Cardiac atrium fibroblast (primary cell): ENCODE measurements at places on chromosomes 1 and 21. TPM values are rescaled to one million over a fixed set of nuclear protein-coding genes. Genes with fewer than 3 reads are reported as not detected.

Gene FALEC
- total RNA-seq = not detected in 2 replicates

Gene GCSAML
- not detected in 2 replicates for total RNA-seq

Gene PADI1
- total RNA-seq = not detected in 2 replicates

Gene SPATA46
- not detected in 2 replicates for total RNA-seq

Gene LRRC53
- not detected in 2 replicates for total RNA-seq

Gene ATP5PB
- total RNA-seq = 162 and 169 TPM in 2 replicates

Gene OR2L13
- total RNA-seq = not detected in 2 replicates

Gene MROH7
- 0.54 TPM in 1 of 2 replicates, not detected in the other for total RNA-seq

Gene CFAP126
- not detected in 2 replicates for total RNA-seq

Gene PCBP3
- total RNA-seq = 8.5 and 22.7 TPM in 2 replicates

Gene PLA2G5
- total RNA-seq = 15.9 and 35.0 TPM in 2 replicates
